Sciatic nerve (tissue), 2 donors: ENCODE measurements at places on chromosomes 5 and 9. TPM values are rescaled to one million over a fixed set of nuclear protein-coding genes. Genes with fewer than 3 reads are reported as not detected.

GRCh38 chr5:68002836-68003235 is 212.7 kb upstream of the PIK3R1 start:
- no peak for DNase-seq

DNA sequence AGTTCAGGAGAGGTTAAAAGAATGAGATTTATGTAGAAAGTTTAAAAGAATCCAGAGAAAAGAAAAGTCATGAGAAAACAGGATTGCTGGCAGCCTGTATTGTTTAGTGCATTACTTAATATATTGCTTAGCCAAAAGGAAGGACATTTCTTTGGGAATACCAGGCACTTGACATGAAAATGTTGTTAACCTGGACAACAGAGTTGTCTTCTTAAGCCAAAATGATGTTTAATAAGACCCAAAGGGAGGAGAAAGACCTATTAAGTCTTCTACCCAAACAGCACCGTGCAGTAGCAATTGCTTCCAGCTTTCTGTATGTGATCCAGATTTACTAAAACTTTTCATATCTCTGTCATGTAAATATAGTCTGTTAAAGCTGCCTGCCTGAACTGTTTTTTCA is 74.0 kb upstream of the PRLR start:
- no peak for DNase-seq

- no peak for DNase-seq
These were observed 400 bp downstream of the TIFAB start for GRCh38 chr5:135451581-135452320.

DNA sequence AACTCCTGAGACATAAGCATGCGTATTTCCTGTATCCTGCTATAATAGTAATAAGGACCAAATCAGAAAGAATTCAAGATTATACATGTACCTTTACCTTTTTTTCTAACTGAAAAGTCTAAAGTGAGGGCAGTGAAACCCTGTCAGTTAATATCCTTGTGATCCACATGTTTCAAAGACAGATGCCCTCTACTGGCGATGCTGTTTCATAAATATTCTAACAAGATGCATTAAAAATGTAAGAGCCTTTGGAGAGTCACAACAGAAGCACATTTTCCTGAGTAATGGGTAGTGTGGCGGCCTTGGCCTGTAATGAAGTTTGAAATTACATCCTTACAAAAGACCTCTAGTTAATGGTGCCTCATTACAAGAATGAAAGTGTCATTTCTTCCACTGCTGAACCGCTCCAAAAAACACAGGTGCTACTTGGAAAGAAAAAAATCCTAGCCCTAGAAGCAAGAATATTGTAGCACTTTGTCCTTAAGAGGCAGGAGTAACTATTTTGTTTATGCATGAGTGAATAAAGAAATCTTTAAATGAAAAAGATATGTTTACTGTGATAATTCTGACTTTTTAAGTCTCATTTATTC is 232.6 kb downstream of the EPB41L4A start:
- no peak for DNase-seq

DNA sequence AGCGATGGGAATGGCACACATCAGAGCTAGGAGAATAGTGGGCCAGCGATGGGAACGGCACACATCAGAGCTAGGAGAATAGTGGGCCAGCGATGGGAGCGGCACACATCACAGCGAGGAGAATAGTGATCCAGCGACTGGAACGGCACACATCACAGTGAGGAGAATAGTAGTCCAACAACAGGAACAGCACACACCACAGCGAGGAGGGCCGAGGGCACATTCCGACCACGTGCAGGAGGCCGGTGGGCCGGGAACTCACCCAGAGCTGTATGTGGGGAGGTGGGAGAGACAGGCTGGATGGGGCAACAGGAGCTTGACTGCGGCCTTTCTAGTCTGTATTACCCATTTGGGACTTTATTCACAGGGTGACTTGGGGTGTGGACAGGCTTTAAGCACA is 271.1 kb upstream of the IRX4 start:
- DNase-seq = peak; percentile 32

GRCh38 chr5:66012271-66012670 is 85.9 kb downstream of the ERBIN start:
- DNase-seq = no peak

DNA sequence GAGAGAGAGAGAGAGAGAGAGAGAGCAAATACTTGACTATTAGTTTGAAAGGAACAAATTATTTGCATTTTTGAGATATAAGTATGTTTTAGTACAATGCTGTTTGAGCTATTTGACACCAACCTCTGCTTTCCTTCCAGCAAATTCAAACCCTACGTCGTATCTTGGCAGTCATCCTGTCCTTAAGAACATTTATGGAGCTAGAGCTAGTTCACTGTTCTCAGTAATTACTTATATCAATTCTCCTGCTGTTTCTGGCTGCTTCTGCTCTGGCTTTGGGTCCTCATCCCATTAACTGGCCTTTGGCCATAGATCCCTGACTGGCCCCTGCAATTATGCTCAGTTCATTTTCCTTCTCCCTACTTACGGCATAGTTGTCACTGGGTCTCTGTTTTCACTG is 19.9 kb upstream of the ERAP2 start:
- DNase-seq = no peak

GRCh38 chr9:114684036-114684435 is 2.0 kb upstream of the TEX48 start:
- no peak for DNase-seq

DNA sequence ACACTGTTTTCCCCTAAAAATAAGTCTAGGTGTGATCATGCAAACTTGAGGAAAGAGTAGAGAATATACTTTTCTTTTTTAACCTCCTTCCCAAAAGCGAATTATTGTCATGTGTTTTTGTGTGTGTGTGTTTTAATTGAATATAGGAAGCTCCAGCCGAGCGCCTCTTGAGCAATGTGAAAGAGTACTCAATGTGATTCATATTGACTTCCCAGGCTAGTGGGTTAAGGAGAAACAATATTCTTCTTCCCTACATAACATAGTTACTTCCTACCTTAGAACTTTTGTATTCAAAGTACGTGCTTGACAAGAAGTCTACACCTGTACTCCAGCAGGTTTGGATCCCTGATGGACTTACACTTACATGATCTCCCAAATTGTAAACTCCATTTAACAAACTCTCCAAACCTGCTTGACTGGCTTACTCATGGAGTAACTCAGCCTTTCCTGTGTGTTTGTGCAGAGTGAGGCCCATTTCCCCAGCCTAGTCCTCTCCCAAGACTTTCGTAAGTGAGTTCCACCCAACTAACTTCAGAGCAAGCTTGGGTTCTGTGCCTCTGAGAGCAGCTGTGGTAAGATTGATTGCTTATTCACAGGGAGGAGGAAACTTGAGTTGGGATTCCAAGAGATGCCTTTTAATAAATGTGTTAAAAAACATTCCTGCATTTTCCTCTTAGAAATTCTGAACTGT is 9.3 kb downstream of the SLC28A3 start:
- no peak for DNase-seq

GRCh38 chr5:100889896-100890295 is 13.2 kb downstream of the ST8SIA4 start:
- DNase-seq = no peak

Gene IGIP
- total RNA-seq = 34.7 TPM

Gene RBM18
- 16.0 TPM for total RNA-seq

Gene CCL27
- total RNA-seq = not detected
